ENCODE measurements at places on chromosomes 1 and 21.

GRCh38 chr1:146046664-146047063 lies 25.1 kb upstream of the HJV start:
- no peak for DNase-seq

DNA sequence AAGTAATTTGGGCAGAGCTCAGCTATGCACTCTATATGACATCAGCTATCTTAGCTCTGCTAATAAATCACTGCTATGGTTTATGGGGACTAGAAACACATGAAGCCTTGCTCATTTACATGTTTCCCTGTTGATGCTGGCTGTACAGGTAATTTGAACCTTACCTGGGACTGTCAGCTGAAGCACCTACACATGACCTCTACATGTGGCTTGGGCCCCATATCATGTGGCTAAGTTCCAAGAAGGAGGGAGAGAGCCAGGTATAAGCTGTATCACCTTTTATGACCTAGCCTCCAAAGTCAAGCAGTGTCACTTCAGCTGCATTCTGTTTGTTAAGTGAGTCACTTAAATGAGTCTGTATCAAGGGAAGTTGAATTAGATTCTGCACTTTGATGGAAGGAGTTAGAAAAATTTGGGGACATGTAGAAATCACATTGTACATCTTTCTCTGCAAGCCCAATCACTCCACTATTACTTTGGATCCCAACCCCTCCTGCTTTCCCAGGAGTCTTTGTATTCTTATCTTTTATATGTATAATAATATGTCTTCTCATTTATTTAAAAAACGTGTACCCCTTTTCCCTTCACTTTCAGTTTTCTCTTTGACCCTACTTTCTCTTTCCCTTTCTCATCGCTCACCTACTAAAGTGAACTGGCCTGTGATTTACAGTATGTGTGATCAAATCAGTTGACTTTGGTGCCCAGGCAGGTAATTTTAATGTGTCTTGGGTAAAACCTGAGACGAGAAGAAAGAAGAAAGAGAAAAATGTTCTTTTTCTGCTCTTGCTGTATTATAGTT lies 53.4 kb upstream of the PRKACB start:
- DNase-seq: no peak

- no peak for DNase-seq
Measured at GRCh38 chr1:94332952-94333351, 85.2 kb upstream of the ABCD3 start.

DNA sequence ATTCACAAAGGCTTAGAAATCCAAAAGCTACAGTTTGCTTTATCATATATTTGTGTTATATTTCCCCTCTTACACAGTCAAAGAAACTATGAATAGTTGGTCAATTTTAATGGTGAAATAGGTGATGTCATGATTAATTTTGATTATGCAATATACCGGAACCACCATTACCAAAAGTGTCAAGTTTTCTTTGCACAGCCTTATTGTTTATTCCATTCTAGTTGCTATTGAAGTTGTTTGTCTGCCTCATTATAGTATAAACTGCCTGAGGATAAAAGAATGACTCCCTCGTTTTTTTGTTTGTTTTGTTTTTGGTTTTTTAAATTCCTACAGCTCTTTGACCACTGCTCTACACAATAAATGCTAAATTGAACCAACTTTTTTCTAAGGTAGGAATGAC lies 690.6 kb upstream of the ZP4 start:
- no peak for DNase-seq

DNA sequence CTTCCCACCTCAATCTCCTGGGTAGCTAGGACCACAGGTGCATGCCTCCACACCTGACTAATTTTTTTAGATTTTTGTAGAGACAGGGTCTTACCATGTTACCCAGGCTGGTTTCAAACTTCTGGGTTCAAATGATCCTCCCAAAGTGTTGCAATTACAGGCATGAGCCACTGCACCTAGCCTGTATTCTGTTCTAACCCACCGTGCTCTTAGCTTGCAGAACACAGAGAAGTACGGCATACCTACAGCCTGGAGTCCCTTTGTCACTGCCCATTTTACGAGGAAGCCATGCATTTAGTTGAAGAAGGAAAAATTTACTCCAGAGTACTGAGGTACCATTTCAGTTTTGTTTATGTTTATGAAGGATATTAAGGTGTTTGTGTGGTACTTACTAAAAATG lies 29.7 kb upstream of the NEXN start:
- no peak for DNase-seq

GRCh38 chr1:62076286-62076685 lies 118.4 kb upstream of the L1TD1 start:
- no peak for DNase-seq

- no peak for DNase-seq
Measured at GRCh38 chr21:36743446-36743845, 44.5 kb downstream of the SIM2 start.

DNA sequence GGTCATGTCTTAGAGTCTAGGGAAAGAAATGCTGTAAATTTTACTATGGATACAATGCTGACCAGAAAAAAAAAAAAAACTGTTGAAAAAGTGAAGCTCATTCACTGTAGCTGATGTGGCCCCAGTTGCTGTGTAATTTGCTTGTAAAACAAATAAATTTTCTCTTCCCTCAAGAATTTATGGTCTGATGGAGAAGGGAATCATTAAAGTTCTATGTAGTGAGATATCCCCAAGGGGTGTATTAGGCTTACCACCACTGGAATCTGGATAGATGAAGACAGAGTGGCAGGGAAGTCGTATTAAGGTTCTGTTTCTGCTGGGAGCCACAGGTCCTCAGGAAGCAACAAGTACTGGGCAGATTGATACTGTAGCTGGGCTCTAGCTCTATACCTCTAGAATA lies 860.0 kb downstream of the LTN1 start:
- no peak for DNase-seq

- DNase-seq: no peak
Measured at GRCh38 chr1:165851034-165851658, 23.7 kb downstream of the UCK2 start.

DNA sequence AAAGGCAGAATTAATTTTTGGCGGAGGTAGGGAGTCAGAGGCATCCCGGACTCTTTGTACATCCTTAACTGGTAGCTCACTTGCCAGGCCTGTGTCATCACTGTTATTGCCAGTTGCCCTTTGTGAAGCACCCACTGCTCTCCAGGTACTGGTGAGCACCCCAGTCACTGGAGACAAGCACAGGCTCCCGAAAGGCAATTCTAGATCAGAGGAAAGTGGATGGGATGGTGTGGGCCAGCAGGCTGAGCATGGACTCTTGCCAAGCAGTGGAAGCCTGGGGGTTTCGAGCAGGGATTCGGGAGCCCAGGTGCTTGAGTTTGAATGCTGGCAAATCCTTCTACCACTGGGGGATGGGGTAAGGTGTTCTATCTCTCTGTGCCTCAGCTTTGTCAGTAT lies 551.1 kb downstream of the MATN1 start:
- no peak for DNase-seq

- DNase-seq: no peak
Measured at GRCh38 chr1:21247892-21248715, 42.2 kb downstream of the ECE1 start.

DNA sequence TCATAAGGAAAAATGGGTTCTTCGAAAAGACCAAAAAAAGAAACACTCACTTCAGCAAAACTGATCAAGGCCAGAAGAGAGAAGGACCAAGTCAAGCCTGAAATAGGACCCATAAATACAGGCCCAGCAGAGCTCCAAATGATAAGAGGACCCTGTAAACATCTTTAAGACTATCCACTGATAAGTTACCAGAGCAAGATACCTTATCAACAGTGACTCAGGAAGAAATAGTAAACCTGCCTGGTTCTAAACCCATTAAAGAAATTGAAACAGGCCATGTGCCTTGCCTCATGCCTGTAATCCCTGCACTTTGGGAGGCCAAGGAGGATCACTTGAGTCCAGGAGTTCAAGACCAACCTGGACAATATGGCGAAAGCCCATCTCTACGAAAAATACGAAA lies 81.8 kb upstream of the ERRFI1 start:
- DNase-seq: no peak

DNA sequence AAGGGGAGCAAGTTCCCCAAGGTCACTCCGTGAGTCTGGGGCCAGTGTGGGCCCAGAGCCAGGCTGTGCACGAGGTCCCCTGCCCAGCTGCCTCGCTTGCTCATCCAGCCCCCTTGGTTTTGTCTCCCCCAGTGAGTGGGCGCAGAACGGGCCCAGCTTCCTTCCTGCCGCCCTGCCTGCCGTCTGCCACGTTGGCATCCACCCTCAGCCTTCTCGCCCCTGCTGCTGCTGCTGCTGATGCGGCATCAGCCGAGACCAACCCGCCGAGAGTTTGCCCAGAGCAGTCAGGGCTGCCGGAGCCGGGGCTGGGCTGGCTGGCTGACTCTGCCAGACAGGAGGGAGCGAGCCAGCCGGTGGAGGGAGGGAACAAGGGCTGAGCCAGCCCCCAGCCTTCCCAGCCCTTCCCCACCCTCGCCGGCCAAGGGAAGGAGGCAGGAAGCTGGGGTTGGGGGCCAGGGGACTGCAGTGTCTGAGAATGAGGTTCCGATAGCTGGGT lies 31.4 kb upstream of the WASF2 start:
- DNase-seq: peak; percentile 14

DNA sequence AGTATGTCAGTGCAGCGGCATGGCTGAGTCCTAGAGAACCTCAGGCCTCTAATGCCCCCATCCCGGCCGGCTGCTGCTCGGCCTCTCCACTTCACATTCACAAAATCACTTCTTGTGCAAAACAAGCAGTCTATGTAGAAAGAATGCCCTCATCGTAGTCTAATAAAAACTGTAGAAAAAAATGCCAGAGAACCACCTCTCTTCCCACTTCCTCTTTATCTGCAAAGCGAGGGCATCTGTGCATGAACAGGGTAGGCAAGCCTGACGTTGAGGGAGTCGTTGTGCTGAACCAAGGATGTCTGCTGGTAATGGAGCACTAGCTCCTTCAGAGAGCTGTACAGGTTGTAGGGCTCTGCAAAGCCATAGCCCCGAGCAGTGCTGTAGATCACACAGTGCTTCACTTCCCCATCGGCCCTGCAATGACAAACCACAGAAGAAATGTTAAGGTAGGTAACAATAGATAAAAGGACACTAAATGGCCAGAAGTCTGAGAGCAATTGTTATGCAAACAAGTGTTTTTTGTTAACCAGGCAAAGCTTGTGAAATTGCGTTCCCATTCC lies 88.9 kb downstream of the PIK3R3 start:
- DNase-seq: no peak

DNA sequence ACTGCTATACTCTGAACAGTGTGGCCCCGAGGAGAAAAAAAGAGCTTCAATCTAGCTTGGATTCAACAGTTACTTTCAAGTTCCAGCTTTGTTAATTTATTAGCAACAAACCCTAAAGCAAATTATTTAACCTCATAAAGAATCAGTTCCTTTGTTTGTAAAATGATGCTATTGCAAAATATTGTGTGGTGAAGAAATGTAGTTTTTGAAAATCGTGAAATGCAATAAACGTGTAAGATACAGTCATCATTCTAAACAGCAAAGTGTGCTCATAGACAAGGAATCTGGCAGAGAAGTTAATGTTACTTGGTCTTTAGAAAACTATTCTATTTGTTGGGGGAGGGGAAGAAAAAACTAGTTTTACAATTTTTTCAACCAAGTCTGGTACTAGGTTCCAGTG lies 297.6 kb upstream of the ADGRL4 start:
- no peak for DNase-seq

GRCh38 chr1:2966449-2967328 lies 54.6 kb upstream of the ACTRT2 start:
- no peak for DNase-seq

DNA sequence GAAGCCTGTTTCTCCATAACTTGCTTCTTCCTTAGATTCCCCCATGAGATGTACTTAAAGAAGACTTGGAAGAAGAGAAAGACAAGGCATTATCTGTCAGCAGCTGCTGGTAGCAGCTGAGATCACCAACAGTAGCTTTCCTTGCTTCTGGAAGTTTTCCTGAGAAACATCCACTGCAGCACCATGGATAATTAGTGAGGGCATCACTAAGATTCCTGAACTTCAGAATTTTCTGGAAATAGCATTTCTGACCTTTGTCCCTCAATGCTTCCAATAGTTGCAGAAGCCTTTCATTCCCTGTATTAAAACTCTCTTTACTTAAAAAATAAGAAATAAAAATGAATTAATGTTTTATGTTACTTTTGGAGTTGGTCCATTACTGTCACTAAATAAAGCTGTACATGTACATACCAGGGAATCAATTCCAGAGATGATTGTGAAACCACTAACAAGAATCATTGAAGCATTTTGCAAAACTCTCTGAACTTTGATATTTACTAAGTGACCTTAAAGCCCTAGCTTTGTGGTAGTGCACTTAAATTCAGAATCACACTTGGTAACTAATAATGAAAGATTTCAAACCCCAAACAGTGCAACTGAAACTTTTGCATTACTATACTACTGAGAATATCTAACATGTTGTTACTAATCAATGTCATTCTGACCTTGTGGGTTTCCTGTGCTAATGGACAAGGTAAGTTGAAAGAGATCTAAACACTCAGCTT lies at the start of gene CFHR4:
Gene CFHR4, plus strand, starts transcription at position 538 of the 725 bp plus-strand sequence. Its CDS starts 99 bp downstream, at position 637.
- DNase-seq: no peak

DNA sequence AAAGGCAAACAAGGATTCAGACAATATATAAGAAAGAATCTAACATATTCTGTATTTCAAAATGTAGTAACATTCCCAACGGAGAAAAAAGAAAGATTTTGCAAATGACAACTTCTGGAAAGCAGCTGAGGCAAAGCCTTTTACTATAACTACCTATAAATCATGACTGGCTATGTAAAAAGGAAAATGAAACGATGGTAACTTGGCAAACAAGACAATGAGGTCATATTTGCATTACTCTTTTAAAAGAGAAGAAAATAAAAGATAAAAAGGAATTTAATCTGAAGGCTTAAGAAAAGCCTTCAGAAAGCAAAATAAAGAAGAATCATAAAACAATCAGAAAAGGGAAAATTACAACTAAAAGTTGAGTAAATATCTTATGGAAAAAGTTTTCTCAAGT lies 25.1 kb upstream of the ASPM start:
- DNase-seq: no peak

DNA sequence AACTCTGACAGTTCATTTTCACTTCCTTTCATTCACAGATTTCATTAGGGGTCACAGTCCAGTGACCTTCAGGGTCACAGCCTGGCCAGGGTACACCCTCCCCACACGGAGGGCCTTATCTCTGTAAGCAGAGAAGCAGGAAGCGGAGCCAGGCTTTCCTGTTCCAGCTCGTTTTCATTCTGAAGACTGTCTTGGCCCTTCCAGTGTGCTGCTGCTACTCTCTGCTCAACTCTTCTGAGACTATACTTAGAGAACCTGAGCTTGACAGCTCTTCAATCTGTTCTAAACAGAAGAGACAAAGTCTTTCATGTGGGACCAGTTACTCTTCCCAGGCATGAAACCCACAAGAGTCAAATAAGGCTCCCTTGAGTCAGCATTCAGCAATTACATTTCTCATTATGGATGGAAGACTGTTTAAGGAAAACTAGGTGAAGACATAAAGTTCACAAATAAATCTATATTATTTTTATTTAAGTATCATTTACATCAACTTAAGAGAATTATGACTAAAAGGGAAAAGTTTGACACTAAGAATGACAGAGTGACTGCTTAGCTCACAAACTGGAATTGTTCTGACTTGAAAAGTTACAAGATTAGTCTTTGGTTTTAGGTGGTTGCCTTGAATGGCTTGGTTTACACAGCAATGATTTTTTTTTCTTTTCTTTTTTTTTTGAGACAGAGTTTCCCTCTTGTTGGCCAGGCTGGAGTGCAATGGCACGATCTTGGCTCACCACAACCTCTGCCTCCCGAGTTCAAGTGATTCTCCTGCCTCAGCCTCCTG lies 4.8 kb upstream of the TDRD10 start:
- DNase-seq: no peak

GRCh38 chr1:168654198-168654915 lies 74.6 kb downstream of the DPT start:
- no peak for DNase-seq

GRCh38 chr21:34695434-34695833 lies 26.6 kb downstream of the CLIC6 start:
- DNase-seq: no peak

Measured in activated naive CD4-positive, alpha-beta T cell (primary cell).